CD4-positive, alpha-beta T cell treated with Interleukin-6 at 100 ng/mL for 8 hours (primary cell): ENCODE measurements at places on chromosomes 1 and 21.

DNA sequence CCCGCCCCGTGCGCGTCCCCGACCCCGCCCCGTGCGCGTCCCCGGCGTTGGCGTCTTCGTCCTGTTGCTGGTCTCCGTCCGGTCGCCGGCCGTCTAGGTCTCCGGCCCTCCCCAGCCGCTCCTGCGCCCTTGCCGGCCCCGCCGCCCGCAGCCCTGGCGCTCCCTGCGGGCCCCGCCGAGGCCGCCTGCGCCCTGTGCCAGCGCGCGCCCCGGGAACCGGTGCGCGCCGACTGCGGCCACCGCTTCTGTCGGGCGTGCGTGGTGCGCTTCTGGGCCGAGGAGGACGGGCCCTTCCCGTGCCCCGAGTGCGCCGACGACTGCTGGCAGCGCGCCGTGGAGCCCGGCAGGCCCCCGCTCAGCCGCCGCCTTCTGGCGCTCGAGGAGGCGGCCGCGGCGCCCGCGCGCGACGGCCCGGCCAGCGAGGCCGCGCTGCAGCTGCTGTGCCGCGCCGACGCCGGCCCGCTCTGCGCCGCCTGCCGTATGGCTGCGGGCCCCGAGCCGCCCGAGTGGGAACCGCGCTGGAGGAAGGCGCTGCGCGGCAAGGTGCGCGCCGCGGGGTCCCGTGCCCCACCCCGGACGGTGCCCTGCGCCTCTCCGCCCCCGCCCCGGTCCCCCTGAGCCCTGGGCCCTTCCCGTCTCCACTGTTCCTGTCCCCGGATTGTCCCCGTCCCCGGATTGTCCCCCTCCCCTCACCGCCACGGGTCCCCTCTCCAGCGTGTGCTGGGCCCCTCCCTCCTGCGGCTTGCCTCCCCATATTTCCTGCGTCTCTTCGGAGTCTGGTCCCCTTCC lies at the start of gene RNF187:
TSS of gene RNF187 (plus strand) at position 47 of the 789 bp plus-strand sequence.
- DNase-seq, result peak; percentile 75

GRCh38 chr1:183480971-183481441 lies 8.7 kb downstream of the SMG7 start:
- DNase-seq, result no peak

DNA sequence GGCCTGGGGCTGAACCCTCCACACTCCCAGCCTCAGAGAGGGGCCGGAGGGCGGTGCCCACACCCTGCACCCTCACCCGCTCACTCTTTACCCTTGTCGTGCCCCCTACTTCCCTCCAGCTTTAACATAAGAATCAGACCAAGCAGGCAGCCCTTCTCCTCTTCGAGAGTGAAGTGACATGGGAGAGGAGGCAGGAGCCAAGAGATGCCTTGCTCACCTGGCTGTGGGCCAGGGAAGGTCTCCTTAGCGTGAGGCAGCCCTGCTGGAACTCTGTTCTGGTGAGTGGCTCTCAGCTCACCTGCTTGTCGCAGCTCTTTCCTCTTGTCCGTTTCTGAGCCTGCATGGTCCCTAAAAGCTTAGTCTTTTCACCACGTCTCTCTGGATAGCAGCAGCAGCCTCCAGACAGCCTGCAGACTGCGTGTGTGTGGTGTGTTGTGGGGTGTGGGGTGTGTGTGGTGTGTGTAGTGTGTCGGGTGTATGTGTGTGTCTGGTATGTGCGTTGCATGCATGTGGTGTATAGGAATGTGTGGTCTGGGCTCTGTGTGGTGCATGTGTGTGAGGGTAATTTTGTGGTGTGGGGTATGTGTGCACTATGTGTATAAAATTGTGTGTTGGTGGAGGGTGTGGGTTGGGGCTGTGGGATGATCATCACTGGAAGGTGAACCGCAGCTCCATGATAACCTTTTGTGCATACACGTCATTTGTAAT lies 86.7 kb downstream of the CCDC185 start:
- DNase-seq, result no peak

DNA sequence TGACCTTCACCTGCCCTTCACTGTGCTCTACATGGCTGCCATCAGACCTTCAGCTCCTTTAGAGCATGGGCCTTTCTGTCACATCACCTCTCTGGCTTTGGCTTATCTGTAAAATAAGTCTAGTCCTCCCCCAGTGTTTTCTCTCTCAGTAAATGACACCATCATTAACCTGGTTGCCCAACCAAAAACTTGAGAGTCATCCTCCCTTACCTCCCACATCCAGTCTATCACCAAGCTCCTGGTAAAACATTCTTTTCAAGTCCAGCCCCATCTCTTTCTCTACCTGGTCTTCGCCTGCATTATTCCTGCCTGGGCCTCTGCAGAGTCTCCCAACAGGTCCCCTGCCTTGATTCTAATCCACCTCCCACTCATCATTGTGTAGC lies 13.1 kb downstream of the SLC26A9 start:
- no peak for DNase-seq

DNA sequence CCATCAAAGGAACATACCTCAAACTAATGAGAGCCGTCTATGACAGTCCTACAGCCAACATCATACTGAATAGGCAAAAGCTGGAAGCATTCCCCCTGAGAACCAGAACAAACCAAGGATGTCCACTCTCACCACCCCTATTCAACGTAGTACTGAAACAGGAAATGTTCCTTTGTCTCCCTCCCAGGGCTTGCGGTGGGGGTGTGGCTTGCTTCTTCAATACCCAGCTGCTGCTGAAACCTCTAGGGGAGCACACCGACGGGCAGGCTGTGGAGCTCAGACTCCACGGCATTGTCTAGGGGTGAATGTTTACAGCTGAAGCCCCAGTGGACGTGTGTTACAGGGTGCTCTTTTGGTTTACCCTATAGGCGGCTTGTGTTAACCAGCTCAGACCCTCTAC lies 30.5 kb upstream of the B3GALT2 start:
- DNase-seq, result no peak

GRCh38 chr21:22438428-22439086 lies 1440.3 kb downstream of the NCAM2 start:
- no peak for DNase-seq

- no peak for DNase-seq
These were observed 512.2 kb downstream of the LTN1 start for GRCh38 chr21:28480470-28480869.

- no peak for DNase-seq
These were observed 1.1 kb upstream of the FABP3 start for GRCh38 chr1:31373897-31374486.

- no peak for DNase-seq
These were observed 307.2 kb downstream of the HHIPL2 start for GRCh38 chr1:222240536-222241181.

GRCh38 chr1:100538913-100539835 lies 1.2 kb downstream of the GPR88 start:
- DNase-seq, result no peak

GRCh38 chr21:33587792-33588484 lies 546 bp downstream of the DONSON start:
- DNase-seq, result peak; percentile 1

GRCh38 chr1:182185842-182186756 lies 124.6 kb upstream of the ZNF648 start:
- DNase-seq, result no peak

GRCh38 chr1:29410476-29410875 lies 174.2 kb downstream of the PTPRU start:
- no peak for DNase-seq

DNA sequence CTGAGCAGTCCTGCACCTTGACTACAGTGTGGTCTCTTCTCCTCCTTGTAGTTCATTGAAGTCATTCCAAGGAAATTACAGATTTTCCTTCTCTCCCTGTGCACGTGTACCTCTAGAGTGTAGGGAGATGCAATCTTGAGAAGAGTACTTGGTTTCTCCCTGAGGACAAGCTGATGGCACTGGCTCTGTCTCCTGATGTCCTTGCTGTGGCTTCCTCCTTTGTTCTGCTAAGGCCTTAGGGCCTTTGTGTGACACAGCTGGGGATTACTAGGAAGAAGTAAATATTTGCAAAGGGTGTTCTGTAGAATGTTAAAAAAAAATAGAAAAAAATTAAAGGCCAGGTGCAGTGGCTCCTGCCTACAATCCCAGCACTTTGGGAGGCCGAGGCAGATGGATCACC lies 66.2 kb upstream of the APOBEC4 start:
- no peak for DNase-seq

DNA sequence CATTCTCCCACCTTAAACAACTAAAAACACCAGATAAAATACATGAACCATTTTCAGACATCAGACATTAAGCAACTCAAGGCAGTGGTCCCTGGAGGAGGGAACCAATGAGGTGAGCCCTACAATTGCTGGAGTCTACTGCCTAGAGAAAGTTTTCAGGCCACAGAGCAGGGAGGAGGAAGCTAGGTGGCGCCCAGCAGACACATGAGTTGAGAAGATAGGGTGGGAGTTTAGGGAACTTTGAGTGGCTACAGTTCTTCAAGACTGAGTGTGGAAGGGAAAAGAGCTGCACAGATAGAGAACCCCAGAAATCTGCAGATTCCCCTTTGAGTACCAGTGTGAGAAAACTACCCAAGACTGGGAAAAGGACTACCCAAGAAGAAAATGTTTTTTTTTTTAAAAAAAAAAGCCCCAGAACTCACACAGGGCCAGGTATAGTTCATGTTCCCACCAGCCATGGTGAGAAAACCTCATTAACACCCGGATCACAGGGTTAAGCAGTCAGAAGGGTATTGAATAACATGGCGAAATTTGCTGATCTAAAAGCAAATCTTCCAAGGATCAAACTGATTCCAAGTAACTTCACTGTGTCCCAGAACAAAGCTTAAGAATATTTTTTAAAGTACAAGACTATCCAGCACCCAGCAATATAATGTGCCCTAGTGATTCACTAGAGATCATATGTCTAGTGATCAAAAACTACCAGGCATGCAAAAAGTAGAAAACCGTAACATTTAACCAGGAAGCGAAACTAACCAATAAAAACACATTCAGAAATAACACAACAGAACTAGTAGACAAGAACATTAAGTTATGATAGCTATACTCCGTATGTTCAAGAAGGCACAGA lies 12.0 kb downstream of the ALDH9A1 start:
- DNase-seq, result no peak

DNA sequence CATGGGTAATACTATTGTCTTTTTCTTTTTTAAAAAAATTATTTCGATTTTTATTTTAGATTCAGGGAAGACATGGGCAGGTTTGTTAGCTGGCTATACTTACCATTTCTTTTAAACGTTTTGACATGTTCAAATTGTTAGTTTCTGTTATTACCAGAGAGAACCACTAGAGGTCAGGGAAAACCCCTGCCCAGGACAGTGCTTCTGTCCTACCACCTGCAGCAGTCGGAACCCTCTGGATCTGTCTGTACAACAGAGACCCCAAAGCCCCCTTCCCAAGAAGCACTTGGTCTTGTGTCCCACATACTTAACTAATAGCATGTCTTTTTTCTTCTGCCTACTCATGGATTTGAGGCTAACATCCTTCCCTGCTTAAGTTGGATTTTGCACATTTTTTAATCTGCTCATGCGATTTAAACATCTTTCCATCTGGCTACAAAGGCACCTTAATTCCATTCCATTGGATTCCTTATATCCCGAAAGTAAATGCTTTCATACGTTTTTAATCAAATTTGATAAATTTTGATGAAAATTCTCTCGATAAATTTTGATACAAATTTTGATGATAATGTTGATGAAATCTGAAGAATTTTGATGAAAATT lies 10.0 kb upstream of the C1orf115 start:
- DNase-seq, result peak; percentile 9
